ENCODE measurements at places on chromosomes 1 and 21.

DNA sequence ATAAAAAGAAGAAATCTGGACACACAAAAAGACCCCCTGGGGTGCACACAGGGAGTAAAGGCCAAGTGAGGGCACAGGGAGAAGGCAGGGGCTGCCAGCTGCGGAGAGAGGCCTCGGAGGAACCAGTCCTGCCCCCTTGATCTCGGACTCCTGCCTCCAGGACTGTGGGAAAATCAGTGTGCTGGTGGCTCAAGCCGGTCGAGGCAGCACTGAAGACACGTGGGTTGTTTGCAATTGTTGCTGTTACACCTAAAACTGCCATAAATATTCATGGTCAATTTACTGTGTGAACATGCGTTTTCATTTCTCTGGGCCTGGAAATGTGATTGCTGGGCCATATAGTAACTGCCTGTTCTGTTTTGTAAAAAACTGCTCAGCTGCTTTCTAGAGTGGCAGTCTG, 18.5 kb downstream of the IBA57 start:
- no peak for DNase-seq

GRCh38 chr1:6950001-6950765, 164.9 kb downstream of the CAMTA1 start:
- DNase-seq: no peak

DNA sequence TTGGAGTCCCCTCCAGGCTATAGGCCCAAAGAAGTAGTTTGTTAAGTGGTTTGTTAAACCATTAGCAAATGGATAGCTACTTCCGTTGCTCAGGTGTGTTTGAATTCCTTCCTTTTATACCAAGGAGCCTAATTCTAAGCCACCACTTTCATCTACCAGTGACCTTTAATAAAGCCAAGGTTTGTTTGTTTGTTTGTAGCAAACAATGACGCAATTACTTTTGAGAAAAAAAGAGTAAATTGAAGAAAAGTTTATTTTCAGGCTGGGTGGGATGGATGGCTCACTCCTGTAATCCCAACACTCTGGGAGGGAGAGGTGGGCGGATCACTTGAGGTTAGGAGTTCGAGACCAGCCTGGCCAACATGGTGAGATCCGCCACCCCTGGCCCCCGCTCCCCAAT, 30.8 kb upstream of the RD3 start:
- no peak for DNase-seq

DNA sequence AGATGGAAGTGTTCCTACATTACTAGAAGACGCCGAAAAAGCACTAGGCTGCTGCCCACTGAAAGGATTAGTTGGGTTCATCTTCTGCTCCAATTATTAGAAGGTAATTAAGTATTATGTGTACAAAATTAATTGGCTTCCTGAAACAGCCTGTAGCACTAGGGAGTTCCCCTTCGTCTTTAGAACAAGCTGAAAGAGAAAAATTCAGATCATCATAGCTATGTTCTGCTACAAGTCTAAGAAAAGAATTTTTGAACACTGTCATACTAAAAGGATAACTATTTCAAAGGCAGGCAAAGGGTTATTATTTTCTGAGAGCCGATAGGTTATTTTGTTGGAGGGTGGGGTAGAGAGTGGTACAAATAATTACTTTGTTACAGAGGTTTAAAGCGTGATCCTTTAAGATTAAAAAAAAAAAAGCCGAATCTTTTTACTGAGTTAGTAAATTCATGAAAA, at the start of gene MCM3AP:
Gene MCM3AP (minus strand): TSS at position 406 of the 456 bp plus-strand sequence. CDS start 325 bp downstream, at position 81.
- no peak for DNase-seq
